ENCODE measurements at places on chromosomes 2 and 18.

GRCh38 chr18:28781616-28782362 lies 604.9 kb upstream of the CDH2 start:
- DNase-seq, result no peak

DNA sequence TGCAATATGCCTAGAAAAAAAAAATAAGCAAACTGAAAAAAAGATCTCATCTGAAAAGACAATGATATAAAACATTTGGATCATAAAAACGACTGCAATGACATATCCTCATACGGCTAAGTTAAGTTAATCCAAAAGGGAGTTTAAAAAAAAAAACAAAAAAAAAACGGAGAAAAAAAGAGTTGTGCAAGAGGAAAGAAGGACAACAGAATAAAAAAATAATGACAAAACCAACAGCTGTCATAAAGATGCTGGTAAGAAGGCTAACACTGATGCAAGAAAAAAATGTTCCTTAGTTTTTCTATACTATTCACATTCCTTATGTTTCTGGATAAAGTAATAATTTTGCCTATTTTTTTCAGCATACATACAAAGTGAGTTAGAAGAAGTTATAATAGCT lies 192.5 kb downstream of the SRBD1 start:
- DNase-seq, result no peak

DNA sequence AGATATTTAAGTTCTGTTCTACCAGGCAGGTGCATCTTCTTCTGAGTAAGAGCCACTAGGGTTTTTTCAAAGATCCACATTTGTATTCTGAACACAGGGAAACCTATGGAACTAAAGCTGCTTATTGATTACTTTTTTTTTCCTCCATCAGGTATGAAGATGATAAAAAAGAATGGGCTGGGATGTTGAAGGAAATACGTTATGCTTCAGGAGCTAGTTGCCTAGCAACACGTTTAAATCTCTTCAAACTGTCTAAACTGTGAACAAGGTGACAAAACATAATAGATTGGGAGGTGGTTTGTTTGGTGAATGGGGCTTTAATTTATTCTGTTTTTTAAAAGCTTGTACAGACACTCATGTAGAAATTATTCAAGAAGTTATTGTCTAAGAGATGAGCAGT lies 15.9 kb downstream of the KLHL41 start:
- no peak for DNase-seq

DNA sequence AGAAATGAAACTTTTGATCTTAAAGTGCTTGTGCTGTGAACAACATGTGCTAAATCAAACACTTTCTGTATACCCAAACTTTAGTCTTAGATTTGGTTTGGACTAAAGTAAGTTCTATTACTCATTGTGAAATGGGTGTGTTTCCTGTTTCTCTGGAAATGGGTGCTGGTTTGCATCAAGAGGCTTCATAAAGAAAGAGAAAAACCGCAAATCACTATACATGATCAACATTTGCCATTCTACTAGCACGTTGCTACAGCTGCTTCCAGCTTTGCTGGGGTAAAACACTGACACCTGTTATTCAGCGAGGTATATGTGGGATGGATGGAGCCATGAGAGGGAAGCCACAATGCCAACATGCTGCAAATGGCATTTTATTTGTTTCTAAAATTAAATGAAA lies 547.0 kb upstream of the ACVR2A start:
- no peak for DNase-seq

GRCh38 chr2:77566582-77566981 lies 44.4 kb upstream of the LRRTM4 start:
- DNase-seq, result no peak

DNA sequence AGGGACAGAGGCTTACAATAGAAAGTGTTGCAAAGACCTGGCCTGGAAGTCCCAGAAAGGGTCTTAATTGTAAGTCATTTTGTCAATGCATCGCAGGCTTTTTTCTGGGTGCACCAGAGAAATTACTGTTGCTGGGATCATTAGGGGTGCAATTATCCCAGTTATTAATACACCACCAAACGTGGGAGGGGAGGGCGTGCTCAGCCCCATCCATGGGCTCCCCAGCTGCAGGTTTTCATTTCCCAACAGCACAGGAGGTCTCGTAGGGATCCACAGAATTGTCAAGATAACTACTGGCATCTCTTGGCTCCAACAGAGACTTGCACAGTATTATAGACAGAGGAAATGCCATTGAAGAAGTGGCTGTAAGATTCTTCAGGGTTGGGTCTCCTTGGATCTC lies 69.6 kb upstream of the FZD7 start:
- no peak for DNase-seq

- no peak for DNase-seq
Measured at GRCh38 chr2:58620093-58620492, 379.0 kb upstream of the FANCL start.

- no peak for DNase-seq
Measured at GRCh38 chr2:101832114-101832513, 134.6 kb downstream of the MAP4K4 start.

DNA sequence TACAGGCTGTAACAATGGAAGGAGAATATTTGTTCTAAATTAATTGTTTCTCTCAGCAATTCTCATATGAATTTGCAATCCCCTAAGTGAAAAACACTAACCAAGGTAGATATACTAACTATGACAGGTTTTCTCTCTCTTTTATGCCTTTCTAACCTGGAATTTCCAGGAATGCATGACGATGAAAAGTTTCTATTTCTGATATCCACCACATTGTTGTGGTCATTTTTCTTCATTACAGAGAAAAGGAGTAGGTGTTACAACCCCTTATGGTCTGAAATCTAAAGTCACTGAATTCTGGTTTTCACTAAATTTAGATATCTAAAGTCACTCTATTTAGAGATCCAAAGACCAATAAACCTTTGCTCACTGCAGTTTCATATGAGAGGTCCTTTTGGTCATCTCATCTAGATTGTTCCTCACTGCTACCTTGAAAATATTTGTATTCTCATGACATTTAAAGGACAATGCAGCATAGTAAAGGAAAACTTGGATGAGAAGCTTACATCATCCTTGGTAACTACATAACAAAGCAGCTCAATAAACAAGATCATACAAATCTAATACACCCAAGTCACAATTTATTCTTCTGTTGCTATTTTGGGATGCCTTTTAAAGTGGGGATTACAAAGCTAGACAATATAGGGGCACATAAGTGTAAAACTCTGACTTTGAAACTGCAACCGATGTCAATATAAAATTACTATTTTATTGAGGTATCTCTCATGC lies 85.8 kb downstream of the TCF4 start:
- no peak for DNase-seq

DNA sequence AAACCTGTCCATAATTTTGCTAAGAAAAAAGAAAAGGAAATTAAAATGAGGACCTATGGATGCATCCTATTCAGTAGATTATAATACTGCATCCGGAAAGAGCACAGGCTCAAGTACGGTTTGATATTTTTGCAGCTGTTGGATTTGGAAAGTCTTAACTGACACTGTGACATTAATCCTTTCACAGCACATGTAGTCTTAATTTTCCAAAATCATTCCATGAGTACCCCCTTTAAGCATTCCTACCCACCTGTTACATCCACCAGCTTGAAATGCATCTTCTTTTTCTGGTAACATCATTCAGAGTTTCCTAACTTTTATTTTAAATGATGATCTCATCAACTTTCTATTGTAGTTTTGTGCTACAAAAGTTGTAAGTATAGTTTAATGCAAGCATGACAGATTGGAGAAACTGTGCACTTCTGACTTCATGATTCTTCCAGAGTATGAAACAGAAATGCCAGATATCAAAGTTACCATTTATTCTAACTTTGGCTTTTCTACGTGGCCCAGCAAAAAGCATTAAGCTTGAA lies 113.5 kb downstream of the ESCO1 start:
- no peak for DNase-seq

DNA sequence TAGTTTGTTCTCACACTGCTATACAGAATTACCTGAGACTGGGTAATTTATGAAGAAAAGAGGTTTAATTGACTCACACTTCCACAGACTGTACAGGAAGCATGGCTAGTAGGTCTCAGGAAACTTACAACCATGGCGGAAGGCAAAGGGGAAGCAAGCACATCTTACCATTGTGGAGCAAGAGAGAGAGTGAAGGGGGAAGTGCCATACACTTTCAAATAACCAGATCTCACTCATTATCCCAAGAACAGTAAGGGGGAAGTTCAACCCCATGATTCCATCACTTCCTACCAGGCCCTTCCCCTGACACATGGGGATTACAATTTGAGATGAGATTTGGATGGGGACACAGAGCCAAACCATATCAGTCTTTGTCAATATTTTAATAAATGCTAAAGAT lies 5.0 kb upstream of the CRYGB start:
- no peak for DNase-seq

DNA sequence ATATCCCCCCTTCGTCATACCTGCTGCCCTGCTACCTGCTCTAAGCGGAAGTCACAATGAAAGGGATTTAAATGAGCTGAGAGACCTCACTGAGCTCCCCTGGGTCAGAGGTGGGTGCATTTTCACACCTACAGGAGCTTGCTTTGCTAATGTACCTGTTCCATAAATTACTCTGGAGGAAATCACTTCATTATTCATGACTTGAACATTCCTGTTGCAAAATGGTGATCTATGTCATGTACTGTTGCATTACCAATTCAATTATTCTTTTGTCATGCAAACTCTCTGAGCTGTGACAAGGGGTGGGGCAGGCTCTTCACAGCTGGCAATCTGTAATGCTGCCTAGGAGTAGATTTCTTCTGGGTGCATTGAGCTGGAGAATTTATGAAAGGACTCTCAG lies 761.3 kb downstream of the TSN start:
- no peak for DNase-seq
